Motor neuron (in vitro differentiated cells): ENCODE measurements at places on chromosomes 3 and 15.

GRCh38 chr3:58858126-58858525, 191.6 kb upstream of the FAM3D start:
- ATAC-seq = no peak

DNA sequence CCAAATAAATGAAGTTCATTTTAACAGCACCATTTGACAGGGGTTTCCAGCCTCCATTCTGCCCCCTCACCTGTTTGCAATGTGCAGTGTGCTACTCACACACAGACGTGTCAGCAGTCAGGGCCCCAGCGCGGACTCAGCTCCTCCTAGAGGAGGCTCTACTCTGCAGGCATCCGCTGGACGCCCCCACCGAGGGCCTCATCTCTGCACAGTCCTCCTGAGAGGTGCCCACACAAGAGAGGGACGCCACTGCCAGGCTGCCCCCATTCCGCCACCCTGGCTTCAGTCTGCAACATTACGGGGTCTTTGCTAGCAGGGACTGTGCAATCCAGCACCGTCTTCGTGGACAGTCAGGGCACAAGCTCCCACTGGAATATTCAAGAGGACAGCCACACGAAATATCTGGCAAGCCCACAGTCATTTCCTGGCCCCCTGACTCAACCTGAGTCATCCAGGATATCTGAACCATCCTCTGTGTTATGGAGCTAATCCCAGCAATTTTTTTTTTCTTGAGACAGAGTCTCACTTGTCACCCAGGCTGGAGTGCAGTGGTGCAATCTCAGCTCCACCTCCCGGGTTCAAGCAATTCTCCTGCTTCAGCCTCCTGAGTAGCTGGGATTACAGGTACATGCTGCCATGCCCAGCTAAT, 255.0 kb downstream of the OCA2 start:
- no peak for ATAC-seq

DNA sequence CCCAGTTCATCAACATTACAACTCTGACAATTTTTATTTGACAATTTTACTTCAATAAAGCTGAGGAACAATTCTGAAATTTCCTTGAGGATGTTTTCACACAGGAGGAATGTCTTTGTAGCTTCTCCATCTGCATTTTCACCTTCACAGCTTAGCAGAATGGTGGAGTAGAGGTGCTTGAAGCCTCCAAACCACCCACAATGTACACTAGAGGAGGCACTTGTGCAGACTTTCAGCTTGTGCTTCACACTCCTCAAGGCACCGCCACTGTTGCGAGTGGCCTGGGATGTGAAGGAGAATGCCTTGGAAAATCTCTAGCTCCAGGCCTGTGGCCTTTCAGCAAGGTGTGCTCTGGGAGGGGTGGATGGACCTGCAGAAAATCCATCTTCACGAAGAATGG, 181.9 kb downstream of the EPHB1 start:
- ATAC-seq = no peak

DNA sequence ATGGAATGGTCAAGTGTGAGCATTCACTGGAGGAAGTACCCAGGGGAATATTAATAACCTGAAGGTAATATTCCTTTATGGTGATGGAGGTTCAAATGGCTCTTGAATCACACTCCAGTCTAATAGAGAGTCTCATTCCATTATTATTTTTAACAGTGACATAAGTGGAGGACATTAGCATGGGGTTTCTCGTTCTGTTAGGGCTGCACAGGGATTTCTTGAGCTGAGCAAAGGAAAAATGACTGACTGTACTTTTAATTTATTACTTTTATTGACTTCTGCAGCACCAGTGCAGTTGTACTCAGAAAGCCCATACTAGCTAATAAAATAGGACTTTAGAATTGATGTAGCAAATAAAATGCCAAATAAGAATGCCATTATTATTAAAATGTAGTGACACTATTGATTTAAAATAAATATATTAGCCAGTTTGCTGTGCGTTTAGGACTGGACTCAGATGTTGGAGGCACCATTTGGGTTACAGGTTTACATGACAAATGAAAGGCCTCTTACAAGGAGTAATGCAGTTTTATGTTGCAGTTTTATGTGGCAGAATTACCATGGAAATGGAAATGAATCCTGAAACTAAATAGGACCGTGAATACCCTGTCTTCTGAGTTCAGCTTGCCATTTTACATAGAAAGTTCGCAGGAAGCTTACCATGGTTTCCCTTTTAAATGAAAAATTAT, 705.1 kb upstream of the GRM7 start:
- no peak for ATAC-seq

- ATAC-seq = peak; percentile 82
Observed at GRCh38 chr15:47817969-47818548, 100.8 kb downstream of the SEMA6D start.

DNA sequence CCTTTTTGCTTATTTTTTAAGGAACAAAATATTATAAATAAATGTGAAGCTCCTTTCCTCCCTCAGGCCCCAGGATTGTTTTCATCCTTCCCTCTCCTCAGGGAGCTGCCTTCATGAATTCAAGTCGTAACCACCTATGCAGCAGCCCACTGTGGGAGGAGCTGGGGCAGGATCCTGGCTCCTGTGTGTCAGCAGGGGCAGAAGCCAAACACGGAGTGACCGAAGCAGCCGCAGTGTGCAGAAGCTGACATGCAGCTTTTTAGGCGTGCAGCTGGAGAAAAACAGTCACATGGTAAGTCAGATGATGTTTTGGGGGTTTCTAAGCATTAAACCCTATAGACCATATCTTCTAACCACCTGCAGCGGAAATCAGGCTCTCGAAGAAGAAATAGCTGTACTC, 231.3 kb downstream of the OCA2 start:
- no peak for ATAC-seq

- no peak for ATAC-seq
Observed at GRCh38 chr15:58201516-58201915, 63.3 kb downstream of the AQP9 start.
